ENCODE measurements at places on chromosomes 16 and 17.

GRCh38 chr16:82899731-82900450, 273.1 kb downstream of the CDH13 start:
- DNase-seq: no peak

- DNase-seq: no peak
Observed at GRCh38 chr16:30084816-30085159, 6.9 kb downstream of the TBX6 start.

DNA sequence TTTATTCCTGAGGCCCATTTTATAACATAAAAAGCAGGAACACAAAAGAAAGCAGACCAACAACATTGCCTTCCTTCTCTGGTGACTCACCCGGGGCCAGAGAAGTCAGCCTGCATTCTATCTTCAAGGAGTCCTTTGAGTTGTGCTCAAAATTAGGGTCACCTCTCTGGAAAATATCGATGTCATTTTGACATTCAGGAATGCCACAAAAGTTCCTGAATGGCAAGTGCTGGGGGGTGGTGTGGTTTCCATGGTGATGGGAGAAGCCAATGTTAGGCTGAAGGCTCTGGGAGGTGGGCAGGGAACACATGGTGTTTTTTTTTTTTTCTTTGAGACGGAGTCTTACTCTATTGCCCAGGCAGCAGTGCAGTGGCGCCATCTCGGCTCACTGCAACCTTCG, 159.6 kb downstream of the HAPSTR1 start:
- no peak for DNase-seq

DNA sequence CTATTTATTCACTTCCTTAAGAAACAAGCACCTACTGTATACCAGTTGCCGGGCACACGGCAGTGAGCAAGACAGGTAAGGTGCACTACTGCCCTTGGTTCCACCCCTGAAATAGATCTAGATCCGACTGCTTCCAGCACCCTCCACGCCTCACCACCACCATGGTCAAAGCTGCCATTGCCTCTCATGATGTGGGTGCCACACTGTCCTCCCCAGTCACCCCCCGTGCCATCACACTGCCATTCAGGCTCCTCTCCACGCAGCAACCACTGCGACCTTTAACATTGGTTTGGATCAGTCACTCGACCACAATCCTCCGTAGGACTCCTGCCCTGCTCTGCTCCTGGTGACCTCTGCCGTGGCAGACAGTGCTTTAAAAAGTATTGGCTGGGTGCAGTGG, 226.8 kb downstream of the CPPED1 start:
- no peak for DNase-seq

- DNase-seq: no peak
Observed at GRCh38 chr17:75516619-75517296, 430 bp downstream of the TSEN54 start.

- DNase-seq: no peak
Observed at GRCh38 chr17:20266806-20267458, 200.4 kb downstream of the LGALS9B start.

GRCh38 chr17:8799570-8800212, 526 bp upstream of the MFSD6L start:
- DNase-seq: no peak

DNA sequence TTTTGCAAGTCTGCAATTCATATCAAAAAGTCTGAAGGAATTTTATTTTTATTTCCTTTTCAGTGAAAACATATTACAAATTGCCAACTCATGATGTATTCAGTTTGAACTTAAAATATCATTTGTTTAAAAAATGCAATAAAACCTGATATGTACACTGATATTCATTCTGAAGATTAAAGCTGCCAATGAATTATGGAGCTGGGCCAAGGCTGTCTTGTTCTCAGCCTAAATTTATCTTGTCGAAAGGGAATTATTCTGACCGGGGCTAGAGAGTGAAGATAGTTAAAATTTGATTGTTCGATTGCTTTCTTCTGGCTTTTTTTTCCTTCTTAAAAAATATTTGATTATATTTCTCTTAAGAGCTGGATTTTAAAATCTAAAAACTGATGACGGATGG, 54.0 kb upstream of the RBFOX1 start:
- no peak for DNase-seq

GRCh38 chr17:37265446-37266173, 110.2 kb upstream of the C17orf78 start:
- DNase-seq: no peak

GRCh38 chr17:52160136-52160567, 1.6 kb upstream of the CA10 start:
- DNase-seq: no peak

DNA sequence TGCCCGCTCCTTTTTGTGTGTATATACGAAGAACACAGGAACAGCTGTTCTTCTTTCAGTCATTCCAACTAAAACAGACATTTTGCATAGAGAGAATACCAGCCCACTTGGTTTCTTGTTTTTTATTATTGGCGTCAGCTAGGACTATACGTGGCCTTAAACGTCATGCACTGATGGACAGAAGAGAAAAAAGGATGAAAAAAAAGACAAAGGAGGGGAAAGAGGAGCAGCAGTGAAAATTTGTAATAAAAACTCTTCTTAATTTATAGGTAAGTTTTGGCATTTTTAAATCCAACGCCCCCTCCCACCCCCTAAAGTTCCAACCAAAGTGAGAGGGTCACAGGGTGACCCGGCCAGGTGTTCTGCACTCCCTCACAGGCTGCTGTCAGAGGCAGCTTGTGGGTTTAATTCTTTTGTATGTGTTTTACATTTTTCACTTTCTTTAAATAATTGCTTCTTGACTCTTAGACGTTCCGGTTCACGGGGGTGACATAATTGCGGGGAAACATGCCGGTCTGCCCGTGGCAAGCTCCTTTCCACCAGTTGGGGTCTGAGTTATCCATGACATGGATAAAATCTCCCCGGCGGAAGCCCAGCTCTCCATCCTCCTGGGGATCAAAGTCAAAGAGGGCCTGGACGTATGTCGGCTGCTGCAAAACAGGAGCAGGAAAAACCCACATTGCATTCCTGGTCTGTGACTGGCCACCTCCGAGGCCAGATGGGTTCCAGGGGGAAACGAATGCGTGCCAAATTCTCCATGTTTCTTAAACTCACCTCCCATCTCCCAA, 30.9 kb upstream of the SLC25A19 start:
- DNase-seq: no peak

GRCh38 chr17:51595826-51596398, 335.6 kb downstream of the UTP18 start:
- no peak for DNase-seq

DNA sequence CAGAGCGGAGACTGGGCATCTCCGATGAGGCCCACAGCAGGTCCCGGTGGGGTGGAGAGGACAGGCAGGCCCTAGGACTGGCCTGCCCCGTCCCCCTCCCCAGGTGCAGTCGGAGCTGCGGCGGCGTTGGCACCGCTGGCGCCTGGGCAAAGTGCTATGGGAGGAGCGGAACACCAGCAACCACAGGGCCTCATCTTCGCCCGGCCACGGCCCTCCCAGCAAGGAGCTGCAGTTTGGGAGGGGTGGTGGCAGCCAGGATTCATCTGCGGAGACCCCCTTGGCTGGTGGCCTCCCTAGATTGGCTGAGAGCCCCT, 9.4 kb downstream of the GCGR start:
- DNase-seq: no peak

GRCh38 chr16:79061181-79061580, 539.4 kb downstream of the MAF start:
- no peak for DNase-seq

GRCh38 chr16:1290860-1291575, 18.4 kb upstream of the UBE2I start:
- DNase-seq: no peak

- no peak for DNase-seq
Observed at GRCh38 chr16:78894886-78895285, 705.7 kb downstream of the MAF start.

DNA sequence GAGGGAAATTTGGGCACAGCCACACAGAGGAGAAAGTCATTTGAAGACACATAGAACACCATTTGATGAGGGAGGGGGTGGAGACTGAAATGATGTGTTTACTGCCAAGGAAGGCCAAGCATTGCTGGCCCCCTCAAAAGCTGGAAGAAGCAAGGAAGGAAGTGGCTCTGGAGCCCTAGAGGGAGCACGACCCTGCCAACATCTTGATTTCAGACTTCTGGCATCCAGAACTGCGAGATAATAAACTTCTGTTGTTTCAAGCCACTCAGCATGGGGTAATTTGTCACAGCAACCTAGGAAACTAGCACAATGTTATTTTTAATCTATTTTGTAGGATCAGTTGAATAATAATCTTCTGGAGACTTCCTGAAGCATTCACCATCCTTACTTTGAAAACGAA, 314.8 kb upstream of the GOT2 start:
- DNase-seq: no peak

DNA sequence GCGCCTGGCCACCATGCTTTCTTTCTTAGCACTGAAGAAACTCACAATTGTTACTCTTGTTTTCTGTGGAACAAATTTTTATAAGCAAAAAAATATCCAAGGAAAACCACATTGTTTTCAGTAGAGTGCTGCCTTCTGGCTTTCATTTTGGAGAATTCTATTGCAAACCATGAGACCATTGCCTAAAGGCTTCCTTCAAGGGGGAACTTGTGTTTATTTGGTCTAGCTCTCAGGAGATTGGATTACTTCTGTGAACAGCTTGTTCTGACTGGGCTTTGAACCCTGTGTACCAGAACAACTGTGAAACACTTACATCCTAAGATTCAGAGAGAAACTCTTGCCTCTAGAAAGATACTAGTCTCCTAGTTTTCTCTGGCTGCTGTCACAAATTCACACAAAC, 32.1 kb downstream of the TOM1L1 start:
- no peak for DNase-seq

DNA sequence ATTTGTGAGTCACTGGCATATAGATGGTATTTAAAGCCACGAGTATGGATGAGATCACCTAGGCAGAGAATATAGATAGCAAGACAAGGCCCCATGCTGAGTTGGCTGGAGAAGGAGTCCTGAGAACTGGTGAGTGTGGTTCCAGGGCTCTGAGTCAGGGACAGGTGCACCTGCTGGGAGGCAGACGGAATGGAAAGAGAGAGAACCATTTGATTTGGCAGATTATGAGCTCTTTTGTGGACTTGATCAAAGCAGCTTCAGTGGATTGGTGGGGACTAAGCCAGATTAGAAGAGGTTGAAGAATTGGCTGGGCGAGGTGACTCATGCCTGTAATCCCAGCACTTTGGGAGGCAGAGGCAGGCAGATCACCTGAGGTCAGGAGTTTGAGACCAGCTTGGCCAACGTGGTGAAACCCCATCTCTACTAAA, 4.3 kb upstream of the C16orf92 start:
- no peak for DNase-seq

GRCh38 chr16:87145181-87146176, 171.7 kb downstream of the C16orf95 start:
- no peak for DNase-seq

- no peak for DNase-seq
Observed at GRCh38 chr17:1487939-1488825, 4.3 kb downstream of the MYO1C start.

GRCh38 chr17:22470411-22471175, 778.3 kb downstream of the KCNJ18 start:
- DNase-seq: no peak

- DNase-seq: no peak
Observed at GRCh38 chr17:7354262-7354843, 603 bp upstream of the TMEM95 start.

GRCh38 chr16:47523342-47524006, 62.3 kb downstream of the PHKB start:
- DNase-seq: peak; percentile 10

GRCh38 chr17:50477976-50478375, 684 bp upstream of the RSAD1 start:
- no peak for DNase-seq

DNA sequence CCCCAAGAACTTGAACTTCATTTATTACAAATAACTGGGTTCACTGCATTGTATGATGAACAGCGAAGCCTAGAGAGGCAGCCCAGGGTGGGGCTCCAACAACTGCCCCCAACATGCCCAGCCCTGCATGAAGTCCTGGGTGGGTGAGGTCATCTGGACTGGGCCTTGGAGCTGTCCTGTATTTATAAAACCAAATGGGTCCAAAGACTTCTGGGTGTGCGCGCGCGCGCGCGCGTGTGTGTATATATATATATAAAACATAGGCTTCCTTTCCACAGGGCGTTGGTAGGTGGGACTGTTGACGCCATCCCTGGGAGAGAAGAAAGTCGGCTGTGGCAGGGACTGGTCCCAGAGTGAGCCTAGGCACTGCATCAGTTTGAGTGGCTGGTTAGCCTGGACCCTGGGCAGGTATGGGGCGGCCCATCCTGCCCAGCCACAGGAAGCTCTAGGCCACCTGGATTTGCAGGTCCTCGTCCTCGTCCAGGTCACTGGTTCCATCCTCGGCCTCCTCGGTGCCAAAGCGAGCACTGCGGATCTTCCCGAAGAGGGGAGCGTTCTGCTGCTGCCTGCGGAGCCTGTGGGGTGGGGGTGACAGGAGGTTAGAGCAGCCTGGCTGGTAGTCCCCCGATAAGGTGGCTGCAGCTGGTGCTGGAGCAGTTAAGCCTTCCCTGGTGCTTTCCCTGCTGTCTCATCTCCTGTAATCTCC, 23.9 kb downstream of the CCDC102A start:
- DNase-seq: no peak

GRCh38 chr17:44184212-44184810, 2.5 kb upstream of the TMUB2 start:
- no peak for DNase-seq

DNA sequence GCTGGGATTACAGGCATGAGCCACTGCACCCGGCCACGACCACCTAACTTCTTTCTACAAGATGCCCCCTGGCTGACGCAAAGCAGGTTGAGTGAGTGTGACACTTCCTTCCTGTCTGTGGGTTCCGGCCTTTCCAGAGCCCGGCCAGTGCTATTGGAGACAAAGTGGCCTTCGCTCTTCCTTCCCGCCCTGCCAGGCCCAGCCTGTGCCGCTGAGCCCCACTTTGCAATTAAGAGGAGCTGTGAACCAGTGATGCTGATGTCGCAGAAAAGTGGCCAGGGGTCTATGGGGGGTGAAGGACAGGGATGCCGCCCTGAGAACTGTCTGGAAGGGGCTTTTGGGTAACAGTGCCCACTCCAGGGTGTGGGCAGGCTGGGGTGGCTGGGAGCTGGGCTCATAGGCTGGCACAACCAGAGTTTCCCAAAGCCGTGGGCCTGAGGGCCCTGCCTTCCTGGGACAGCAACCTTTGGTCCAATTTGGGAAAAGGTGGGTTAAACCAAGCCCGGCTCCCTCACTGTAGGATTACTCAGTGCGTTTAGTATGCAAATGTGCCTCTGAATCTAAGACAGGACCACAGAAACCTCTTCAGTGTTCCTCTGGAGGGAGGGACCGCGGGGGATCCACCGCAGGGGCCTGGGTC, 174.9 kb downstream of the SEC14L1 start:
- no peak for DNase-seq

GRCh38 chr16:70676675-70677498, 9.0 kb downstream of the MTSS2 start:
- no peak for DNase-seq

GRCh38 chr17:57622683-57623433, 122.2 kb downstream of the CCDC182 start:
- DNase-seq: no peak

DNA sequence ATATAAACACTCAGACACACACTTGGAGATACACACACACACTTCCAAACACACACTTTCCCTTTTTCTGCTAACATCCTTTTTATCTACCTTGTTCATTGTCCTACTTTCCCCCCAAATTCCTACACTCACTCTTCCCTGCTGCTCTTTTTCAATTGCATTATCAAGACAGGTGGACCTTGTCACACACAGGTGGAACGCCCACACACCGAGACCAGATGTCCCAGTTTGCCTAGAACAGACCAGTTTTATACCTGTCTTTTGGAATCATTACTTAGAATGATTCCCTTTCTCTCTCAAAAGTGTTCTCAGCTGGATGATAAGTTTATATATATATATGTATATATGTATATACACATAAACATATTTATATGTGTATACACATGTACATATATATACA, 50.7 kb upstream of the ARHGAP44 start:
- DNase-seq: no peak

Data from glomerular endothelial cell (primary cell).